ENCODE measurements at places on chromosomes 7 and 10. TPM values are rescaled to one million over a fixed set of nuclear protein-coding genes. Genes with fewer than 3 reads are reported as not detected.
A peak's percentile ranks its signal among the peaks of the same experiment; 100 is the strongest.

GRCh38 chr10:35386594-35387174 is 50.4 kb downstream of the CCNY start:
- no peaks in the 10 kb centered on the region for H3K27me3 ChIP-seq
- DNase-seq = no peak
- H3K27ac ChIP-seq = no peak overlapping the region
- H3K4me3 ChIP-seq = no peak overlapping the region
- H3K4me1 ChIP-seq = peaks cover 40% of the 10 kb centered on the region

The MRLN gene
- not detected for total RNA-seq

GRCh38 chr10:23886355-23886754 is 322.6 kb upstream of the KIAA1217 start:
- H3K36me3 ChIP-seq = no peaks in the 10 kb centered on the region
- no peak overlapping the region for H3K27ac ChIP-seq
- H3K4me1 ChIP-seq = no peaks in the 10 kb centered on the region
- no peak for DNase-seq
- no peaks in the 10 kb centered on the region for H3K27me3 ChIP-seq

The TRPV5 gene
- not detected for total RNA-seq

DNA sequence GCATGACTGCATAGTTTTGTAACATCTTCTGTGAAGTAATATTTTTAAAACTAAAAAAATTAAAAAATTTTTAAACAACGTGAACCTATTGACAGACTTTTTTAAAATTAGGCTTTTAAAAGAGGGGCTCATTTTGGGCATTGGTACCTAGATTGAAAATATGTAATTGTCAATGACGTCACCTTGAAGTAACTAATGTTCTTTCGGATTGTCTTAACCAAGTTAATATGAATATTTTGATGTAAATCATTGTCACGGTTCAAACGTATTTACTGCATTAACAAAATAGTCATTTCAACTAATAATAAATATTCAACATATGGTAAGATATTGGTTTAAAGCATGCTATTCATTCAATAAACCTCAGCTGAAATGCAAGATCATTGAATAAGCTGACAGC is 719.8 kb downstream of the ANKRD7 start:
- no peak overlapping the region for H3K27ac ChIP-seq
- H3K4me3 ChIP-seq = no peak overlapping the region
- no peaks in the 10 kb centered on the region for H3K36me3 ChIP-seq
- no peaks in the 10 kb centered on the region for H3K27me3 ChIP-seq

DNA sequence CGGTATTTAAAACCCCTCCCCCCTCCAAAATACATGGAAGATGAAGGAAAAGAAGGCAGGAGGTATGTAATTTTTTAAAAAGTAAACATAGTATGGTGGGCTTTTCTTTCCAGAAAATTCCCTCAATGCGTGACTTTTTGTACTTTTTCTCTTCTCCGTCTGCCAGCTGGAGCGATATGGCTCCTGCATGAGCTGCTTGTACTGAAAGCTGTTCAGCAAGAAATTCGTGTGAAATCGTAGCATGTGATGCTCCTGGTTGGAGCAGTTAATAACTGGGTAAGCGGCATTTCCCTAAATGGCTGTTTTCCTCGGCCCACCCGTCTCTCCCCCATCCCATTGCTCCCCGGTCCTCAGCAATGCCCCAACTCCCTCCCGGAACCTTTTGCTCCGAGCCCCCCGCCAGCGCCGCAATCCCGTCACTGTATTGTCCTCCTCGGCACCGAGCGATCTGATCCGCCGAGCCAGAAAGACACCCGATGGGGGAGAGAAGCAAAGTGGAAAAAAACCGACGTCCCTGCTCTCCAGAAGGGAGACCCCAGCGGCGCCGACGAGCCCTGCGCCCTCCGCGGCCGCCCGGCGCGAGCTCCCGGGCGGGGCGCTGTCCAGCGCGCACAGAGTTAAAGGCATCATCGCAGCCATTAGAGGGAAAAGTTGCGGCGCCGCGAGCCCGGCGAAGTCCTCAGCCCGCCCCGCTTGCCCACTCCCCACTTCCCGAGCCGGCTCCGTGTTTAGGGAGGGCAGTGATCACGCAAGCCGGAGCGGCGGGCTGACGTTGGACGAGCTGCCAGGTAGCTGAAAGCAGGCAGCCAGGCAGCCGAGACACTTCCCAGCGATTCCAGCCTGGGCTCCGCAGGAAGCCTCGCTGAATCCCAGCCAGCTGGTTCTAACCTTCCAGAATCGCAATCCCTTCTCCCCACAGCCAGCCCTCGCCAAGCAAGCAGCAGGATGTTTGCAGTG is at the start of gene VSTM2A:
VSTM2A (plus strand) TSS at position 707 of the 957 bp plus-strand sequence. CDS start 356 bp downstream, outside the sequence.
- H3K27me3 ChIP-seq = peaks cover 5% of the 10 kb centered on the region
- no peak within 1 kb of the TSS for H3K27ac ChIP-seq
- H3K36me3 ChIP-seq = no peaks in the 10 kb centered on the region
- peaks cover 29% of the 10 kb centered on the region for H3K4me1 ChIP-seq
- no peak for DNase-seq

DNA sequence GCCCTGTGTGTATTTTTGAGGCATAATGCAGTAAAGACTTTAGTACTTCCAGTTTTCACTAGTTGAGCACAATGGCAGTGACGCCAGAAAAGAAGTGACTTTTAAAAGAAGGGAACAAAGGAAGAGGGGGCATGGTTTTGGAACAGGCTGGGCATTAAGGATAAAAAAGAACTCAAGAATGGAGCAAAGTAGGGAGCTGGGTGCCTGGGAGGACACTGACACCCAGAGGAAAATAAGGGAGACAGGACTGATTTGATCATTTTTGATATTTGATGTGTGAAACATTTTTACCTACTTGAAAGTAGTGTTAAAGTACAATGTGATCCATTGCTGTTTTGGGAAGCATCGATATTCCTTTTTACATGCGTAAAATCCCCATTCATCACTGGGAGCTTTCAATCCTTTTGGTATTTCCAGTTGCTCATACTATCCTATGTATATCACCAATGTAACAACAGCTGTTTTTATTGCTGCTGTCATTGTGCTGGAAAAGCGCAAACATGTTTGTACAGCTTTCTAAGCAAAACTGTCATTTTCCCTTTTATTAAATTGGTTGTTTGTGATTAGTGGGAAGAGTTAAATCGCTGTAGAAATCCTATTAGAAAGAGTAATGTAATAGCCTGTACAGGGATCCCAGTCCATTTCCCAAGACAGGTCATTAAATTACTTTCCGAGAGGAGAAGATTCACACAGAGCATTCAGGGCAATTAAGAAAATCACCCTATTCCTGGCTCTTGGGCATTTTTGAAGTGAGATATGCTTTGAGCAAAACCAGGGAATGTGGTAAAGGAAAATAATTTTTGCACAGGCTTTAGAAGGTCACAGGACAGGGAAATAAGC is 85.2 kb downstream of the ADAM12 start:
- no peaks in the 10 kb centered on the region for H3K36me3 ChIP-seq
- no peaks in the 10 kb centered on the region for H3K27me3 ChIP-seq
- DNase-seq = peak; percentile 19
- no peak overlapping the region for H3K27ac ChIP-seq

The IMPDH1 gene
- total RNA-seq = 69.7 TPM

- no peaks in the 10 kb centered on the region for H3K27me3 ChIP-seq
- H3K36me3 ChIP-seq = no peaks in the 10 kb centered on the region
- H3K27ac ChIP-seq = peak within 1 kb of the TSS; percentile 94
- DNase-seq = no peak
- H3K4me3 ChIP-seq = peak within 1 kb of the TSS; percentile 68
These were observed at the start of gene CHST3 for GRCh38 chr10:71964098-71964742. CHST3 (plus strand) TSS chr10:71964395; CDS start chr10:72005843, 41,448 bp downstream.

The HPS1 gene
- total RNA-seq = 53.6 TPM

DNA sequence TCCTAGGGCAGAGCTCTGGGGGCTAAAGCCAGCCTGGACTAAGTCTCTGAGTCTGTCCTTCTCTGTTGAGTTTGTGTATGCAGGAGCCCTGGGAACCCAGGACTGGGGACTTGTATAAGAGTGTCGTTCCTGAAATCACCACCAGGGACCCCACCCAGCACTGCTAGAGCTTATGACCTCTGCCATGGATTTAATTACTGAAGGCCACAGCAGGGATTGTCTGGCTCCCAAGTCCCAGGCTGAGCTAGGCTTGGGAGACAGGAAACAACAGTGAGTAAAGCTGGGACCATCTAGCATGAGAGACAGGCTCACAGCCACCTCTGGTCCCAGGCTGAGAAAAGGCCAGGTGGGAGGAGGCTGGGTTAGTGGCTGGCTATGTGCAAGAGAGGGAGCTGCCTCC is 1.4 kb upstream of the TSPAN15 start:
- no peak for DNase-seq
- H3K36me3 ChIP-seq = no peaks in the 10 kb centered on the region
- no peaks in the 10 kb centered on the region for H3K27me3 ChIP-seq
- peak overlapping the region; percentile 85 for H3K27ac ChIP-seq

All from esophagus muscularis mucosa (tissue), 4 donors.